Testis (tissue), 5 donors: ENCODE measurements at places on chromosomes 11 and 22. TPM values are rescaled to one million over a fixed set of nuclear protein-coding genes. Genes with fewer than 3 reads are reported as not detected.

GRCh38 chr11:61567286-61568061, 13.4 kb downstream of the SYT7 start:
- H3K36me3 ChIP-seq = no peaks in the 10 kb centered on the region
- H3K4me3 ChIP-seq = no peak overlapping the region
- H3K27ac ChIP-seq = no peak overlapping the region
- peak; percentile 93 for DNase-seq
- H3K4me1 ChIP-seq = no peaks in the 10 kb centered on the region
- H3K27me3 ChIP-seq = no peaks in the 10 kb centered on the region

GRCh38 chr11:7635137-7635536, 38.2 kb downstream of the CYB5R2 start:
- peaks cover 15% of the 10 kb centered on the region for H3K4me1 ChIP-seq
- no peaks in the 10 kb centered on the region for H3K27me3 ChIP-seq
- DNase-seq = no peak
- no peak overlapping the region for H3K27ac ChIP-seq
- no peak overlapping the region for H3K4me3 ChIP-seq

SELENOM gene
- 102 TPM for total RNA-seq

GSTT2 gene
- 0.68 TPM for total RNA-seq

DNA sequence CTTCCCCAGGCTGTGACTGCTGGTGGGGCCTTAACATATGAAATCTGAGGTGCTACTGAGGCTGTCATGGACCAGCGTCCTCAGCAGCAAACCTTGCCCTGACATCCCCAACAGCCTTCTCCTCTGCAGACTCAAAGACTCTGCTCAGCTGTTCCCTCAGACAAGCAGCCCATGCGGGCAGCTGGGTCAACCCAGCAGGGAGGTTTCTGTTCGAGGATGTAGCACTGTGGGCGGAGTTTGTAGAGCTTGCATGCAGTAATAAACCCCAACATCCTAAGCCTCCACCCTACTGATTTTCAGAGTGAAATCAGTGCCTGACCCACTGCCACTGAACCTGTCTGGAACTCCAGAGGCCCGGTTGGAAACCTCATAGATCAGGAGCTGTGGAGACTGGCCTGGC, 88.8 kb upstream of the XKR3 start:
- H3K36me3 ChIP-seq = no peaks in the 10 kb centered on the region
- no peaks in the 10 kb centered on the region for H3K27me3 ChIP-seq
- no peaks in the 10 kb centered on the region for H3K4me1 ChIP-seq
- no peak overlapping the region for H3K4me3 ChIP-seq

GGT5 gene
- 15.0 TPM for total RNA-seq

GRCh38 chr11:106070606-106071005, 6.5 kb downstream of the KBTBD3 start:
- no peaks in the 10 kb centered on the region for H3K27me3 ChIP-seq
- no peaks in the 10 kb centered on the region for H3K36me3 ChIP-seq
- H3K27ac ChIP-seq = no peak overlapping the region
- no peaks in the 10 kb centered on the region for H3K4me1 ChIP-seq
- no peak for DNase-seq
- H3K4me3 ChIP-seq = no peak overlapping the region

DNA sequence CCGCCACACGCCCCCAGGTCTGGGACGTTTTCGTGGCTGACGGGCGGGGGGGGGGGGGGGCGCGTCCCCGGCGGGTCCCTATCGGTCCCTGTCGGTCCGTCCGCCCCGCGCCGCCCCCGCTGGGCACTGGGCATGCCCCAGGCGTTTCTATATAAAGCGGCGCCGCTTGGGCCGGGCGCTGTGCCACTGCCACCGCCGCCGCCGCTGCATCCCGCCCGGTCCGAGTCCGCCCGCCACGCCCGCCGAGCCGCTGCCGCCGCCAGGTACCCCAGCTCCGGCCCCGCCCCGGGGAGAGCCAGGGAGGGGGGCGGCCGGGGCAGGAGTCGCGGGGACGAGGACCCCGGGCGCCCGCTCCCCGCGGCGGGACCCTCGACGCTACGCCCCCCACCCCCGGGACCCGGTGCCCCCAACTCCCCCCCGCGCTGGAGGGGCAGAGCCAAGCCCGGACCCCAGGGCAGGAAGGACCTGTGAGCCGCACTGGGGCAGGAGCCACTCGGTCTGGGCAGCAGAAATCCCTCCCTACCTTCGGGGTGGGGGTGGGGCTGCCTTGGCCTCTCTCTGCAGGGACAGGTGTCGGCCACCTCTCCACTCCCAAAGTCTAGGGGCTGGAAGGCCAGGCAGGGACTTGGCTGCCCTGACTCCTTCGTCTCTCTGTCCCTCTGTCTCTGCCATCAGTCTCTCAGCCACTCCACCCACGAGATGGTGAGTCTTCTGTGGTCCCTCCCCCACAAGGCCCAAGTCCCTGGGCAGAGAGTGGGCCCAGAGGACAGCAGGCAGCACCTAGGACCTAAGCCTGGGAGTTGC, at the start of gene CARNS1:
TSS of gene CARNS1 (plus strand) at position 178 of the 804 bp plus-strand sequence. CDS start at position 700, 522 bp downstream.
- H3K4me1 ChIP-seq = peaks cover 16% of the 10 kb centered on the region
- H3K27ac ChIP-seq = no peak within 1 kb of the TSS
- H3K27me3 ChIP-seq = no peaks in the 10 kb centered on the region

SLC5A4 gene
- 0.93 TPM for total RNA-seq
